AG20443 (cell line): ENCODE measurements at places on chromosomes 2 and 18.
A peak's percentile ranks its signal among the peaks of the same experiment; 100 is the strongest.

- peak; percentile 30 for DNase-seq
Measured at GRCh38 chr2:190277234-190278112, 42.2 kb downstream of the HIBCH start.

GRCh38 chr2:190835303-190835930 is 45.2 kb upstream of the GLS start:
- DNase-seq = peak; percentile 91

DNA sequence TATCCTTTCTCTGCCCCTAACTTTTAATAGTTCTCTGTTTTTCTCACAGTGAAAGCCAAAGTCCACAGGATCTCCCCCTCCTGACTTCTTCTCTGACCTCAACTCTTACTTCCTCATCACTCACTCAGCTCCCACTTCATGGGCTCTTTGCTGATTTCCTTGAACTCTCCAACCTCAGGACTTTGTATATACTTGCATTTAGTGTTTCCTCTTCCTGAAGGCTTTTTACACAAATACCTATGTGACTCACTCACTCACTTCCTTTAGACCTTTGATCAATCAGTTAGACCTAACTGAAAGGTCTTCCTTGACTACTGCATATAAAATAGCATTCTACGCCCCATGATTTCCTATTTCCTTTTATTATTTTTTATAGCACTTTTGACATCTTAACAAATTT is 233.1 kb upstream of the MEX3C start:
- no peak for DNase-seq

DNA sequence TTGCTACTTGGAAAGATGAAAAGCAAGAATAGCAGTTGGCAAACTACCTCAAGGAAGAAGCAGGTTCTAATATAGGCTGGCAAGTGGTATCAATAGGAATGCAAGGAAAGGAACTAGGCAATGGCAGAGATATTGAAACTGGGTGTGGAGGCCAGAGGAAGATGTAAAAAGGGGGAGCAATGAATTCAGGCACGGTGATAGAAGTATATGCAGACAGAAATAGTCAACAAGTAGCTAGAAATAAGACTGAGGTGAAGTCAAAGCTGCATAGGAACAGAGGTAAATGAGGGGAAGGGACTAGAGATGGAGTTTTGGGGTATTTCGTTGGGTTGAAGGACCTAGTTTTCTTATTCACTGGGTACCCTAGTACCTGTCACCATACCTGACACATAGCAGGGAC is 4.1 kb downstream of the PCBP1 start:
- no peak for DNase-seq

GRCh38 chr2:224570328-224570993 is 14.7 kb downstream of the CUL3 start:
- peak; percentile 24 for DNase-seq

GRCh38 chr2:20182241-20182931 is 42.5 kb downstream of the SDC1 start:
- DNase-seq = peak; percentile 77

- DNase-seq = no peak
Measured at GRCh38 chr2:45466053-45466452, 145.0 kb downstream of the SRBD1 start.

- DNase-seq = no peak
Measured at GRCh38 chr2:233503947-233504637, 62.5 kb downstream of the USP40 start.

DNA sequence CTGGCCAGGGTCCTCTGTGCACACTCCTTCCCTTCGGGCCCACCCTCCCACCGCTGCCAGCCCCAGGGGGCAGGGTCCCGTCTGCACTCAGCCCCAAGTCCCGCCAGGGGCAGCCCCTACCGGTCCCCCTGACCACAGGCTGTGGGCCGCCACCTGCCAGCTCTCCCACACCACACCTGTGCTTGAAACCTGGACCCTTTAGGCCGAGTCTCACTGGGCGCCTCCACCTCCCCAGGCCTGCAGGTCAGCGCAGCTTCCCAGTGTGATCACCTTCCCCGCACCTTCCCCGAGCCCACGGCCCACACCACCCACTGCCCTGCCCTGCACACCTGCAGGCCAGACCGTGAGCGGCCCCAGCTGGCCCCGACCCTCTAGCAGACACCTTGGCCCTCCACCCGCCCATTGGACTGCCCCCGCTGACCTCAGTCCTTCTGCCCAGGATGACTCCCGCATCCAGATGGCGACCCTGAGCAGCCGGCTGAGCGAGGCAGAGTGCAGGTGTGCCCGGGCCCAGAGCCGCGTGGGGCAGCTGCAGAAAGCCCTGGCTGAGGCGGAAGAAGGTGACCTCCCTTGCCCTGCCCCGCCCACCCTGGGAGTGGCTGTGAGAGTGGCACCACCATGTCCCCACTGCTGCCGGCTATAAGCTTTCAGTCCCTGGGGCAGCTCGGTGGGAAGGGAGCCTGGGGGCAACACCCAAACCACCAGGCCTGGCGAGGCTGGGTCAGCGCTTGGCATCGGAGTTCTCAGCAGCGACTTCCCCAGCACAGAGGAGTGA is 31.3 kb upstream of the SNED1 start:
- DNase-seq = no peak

- peak; percentile 47 for DNase-seq
Measured at GRCh38 chr2:65430603-65431420, 1.6 kb downstream of the SPRED2 start.

GRCh38 chr2:66579186-66580126 is 144.5 kb downstream of the MEIS1 start:
- DNase-seq = no peak

DNA sequence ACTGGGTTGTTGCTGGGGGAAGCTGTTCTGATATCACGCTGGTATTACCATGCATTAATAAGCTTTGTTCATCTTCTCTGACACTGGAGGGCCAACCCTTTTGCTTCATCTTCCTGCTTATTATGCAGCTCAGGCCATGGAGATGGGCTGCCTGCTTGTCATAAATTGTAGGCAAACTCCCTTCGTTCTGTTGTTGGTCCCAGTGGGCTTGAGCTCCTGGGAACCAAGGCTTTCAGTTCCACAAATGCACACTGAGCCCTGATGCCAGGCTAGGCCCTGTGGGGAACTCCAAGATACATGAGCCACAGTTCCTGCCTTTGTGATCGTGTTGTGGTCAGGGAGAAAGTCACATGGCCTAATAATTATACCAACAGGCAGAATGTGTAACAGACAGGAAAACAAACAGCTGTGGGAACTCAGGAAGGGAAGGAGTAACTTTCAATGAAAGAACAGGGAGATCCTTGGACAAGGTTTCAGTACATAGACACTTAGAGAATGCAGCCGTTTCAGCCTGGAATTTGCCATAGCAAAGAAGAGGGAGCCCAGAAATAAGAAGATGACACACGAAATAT is 49.0 kb upstream of the BCL2L11 start:
- DNase-seq = peak; percentile 70

DNA sequence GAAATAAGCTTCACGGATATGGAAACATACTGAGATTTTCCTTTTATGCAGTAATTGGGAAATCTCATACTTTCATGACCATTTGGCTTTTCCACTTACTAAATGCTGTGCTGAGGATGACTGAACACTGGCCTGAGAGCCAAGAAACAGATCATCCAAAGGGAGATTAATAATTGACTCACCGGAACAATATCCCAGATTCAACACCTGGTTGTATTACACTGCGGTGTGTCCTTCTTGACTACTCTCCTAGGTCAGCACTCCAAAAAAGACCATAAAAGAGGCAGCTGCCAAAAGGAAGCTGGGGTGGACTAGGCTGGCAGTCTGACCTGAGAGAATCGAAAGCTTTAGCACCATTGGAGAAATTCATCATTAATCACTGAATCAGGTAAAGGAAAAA is 469.1 kb downstream of the CBLN2 start:
- DNase-seq = no peak

DNA sequence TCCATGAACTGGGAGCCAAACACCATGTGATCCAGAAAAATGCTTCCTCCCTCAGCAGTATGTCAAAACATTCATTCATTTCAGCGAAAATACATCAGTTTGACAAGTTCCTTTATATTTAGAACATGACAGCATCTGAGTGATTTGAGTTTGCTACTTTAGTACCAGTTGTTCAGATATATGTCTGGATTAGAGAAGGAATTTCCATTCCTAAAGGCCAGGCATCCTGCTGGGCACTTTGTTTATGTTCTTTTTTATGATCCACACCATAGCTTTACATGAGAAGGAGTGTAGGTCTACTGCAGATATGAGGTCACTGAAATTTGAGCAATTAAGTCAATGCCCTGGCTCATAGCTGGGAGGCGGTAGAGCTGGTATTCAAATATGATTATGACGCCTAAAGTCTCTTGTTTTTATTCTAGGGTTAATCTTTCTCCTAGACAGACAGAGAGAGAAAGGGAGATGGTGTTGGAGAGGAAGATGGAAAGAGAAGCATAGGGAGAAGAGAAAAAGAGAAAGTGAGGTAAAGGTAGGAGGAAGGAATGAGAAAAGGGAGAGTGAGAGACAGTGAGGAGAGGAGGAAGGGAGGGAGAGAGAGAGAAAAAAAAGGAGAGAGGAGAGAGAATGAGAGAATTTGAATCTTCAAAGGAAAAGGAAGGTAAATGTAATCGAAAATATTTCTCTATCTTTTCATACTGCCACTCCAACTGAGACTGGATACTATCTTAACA is 839.5 kb upstream of the FANCL start:
- DNase-seq = no peak

- DNase-seq = no peak
Measured at GRCh38 chr18:79011300-79011870, 31.8 kb downstream of the SALL3 start.

GRCh38 chr2:111652038-111652437 is 232.0 kb downstream of the ANAPC1 start:
- no peak for DNase-seq

DNA sequence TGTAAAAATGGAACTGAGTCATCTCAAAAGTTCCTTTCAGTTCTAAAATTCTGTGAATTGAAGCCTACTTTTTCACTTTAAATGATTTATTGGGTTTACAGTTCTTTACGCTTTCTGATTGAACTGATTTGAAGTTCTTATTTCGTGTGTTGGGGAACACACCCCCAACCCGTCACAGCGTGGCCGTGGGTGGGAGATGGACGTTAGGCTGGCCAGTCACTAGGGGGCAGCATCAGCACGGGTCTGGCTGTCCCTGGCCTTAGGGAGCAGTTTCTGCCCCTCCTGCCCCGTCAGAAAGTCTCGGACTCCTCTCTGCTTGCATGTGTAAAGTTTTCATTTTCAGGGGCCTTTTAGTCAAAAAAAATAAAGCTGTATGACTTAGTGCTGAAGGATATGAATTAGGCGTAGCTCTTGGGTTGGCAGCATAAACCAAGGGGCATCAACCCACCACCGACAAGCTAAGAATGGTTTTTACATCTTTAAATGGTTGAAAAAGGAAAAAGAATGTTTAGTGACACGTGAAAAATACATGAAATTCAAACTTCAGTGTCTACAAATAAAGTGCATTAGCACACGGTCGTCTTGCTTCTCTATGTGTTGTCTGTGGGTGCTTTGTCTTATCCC is 63.4 kb downstream of the ZCCHC2 start:
- DNase-seq = peak; percentile 94

- no peak for DNase-seq
Measured at GRCh38 chr2:694174-694573, 17.0 kb upstream of the TMEM18 start.

DNA sequence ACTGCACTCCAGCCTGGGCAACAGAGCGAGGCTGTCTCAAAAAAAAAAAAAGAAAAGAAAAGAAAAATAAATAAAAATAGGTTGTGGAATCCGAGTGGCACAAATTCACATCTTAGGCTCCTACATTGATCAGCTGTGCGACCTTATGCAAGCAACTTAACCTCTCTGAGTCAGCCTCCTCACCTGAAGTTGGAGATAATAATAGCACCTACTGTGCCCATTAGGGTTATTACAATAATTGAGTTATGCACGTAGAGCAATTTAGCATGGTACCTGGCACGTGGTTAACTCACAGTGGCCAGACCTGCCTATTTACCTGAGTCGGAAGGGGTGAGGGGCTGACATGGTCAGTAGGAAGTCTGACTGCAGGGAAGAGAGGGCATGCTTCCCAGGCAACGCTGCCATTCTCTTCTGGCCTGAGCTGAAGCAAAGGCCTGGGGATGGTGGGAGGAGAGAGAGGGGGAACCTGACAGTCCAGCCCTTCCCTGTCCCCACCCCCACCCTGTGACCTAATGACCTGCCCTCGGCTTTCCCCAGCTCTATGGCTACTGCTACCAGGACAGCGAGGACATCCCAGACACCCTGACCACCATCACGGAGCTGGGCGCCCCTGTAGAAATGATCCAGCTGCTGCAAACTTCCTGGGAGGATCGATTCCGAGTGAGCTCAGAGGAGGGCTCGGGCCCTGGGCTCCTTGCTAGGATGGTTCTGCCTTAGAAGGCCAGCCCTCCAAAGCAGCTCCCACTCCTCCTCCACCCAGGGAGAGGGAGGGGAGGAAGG is 5.1 kb downstream of the PKDCC start:
- DNase-seq = no peak

GRCh38 chr2:1886405-1886992 is 142.2 kb upstream of the PXDN start:
- peak; percentile 81 for DNase-seq

GRCh38 chr2:120937686-120938044 is 202.0 kb downstream of the GLI2 start:
- DNase-seq = peak; percentile 84

- no peak for DNase-seq
Measured at GRCh38 chr2:151240433-151240832, 21.2 kb downstream of the RBM43 start.

DNA sequence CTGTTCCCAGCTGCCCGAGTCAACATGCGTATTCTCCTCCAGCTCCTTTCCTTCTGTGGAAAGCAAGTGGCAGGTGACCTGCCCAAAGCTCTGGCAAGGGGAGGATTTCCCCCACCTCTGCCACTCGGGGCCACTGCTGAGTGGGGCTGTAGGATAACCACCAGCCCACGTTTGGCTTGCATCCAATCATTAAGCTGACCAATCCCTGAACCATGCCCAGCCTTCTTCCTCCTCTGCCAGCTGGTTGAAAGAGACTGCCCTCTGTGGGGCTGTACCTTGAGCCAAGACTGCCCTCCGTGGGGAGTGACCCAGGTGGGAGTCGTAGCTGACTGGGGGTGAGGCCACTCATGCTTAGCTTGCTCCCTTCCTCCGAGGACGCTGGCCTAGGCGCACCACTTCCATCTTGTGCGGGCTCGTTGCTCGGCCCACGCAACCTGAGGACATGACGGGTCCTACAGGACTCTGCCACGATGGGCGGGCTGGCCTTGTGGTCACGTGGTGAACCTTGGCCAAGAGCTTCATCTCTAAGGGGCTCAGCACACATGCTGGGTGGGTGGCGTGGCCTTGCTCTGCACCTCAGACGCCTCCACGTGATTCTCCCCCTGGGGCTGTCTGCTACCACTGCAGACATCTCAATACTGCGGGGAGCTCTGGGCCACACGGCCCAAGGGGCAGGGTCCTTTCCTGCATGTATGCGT is 112.1 kb downstream of the NDUFA10 start:
- DNase-seq = no peak

DNA sequence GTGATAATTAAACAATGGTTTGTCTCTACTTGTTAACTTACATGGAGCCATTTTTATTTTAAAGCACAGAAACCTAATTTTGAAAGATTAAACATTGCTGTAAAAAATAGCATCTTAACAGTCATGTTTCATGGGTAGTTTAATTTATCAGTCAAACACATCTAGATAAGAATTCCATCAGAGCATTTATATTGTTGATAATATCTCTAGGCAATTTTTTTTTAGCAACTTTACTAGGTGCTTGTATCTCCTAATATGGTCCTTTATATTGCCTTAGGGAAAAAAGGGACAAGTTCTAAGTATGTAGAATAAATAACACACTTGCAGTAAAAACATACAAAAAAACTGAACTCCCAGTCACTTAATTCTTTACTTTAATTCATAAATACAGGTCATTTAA is 863 bp downstream of the CSRNP3 start:
- no peak for DNase-seq
